ENCODE measurements at places on chromosomes 7 and 10.

- DNase-seq, result no peak
Observed at GRCh38 chr7:50795831-50796230, 13.1 kb upstream of the GRB10 start.

DNA sequence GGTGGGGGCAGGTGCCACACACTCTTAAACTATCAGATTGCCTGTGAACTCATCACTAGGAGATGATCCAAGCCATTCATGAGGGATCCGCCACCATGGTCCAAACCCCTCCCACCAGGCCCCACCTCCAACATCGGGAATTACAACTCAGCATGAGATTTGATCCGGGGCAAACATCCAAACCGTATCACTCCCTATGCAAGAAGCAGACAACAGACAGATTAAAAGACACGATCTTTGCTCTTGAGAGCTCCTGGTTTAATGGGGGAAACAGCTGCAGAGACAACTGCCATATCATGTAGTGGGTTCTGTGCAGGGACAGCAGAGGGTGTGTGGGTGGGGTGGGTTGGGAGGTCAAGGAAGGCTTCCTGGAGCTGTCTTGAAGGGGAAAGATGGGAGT lies 123.6 kb downstream of the EMX2 start:
- no peak for DNase-seq

GRCh38 chr10:21304198-21304597 lies 221.3 kb downstream of the SKIDA1 start:
- DNase-seq, result no peak

- no peak for DNase-seq
Observed at GRCh38 chr7:37912756-37913155, 3.9 kb downstream of the SFRP4 start.

GRCh38 chr10:49235392-49235791 lies 47.2 kb upstream of the TMEM273 start:
- no peak for DNase-seq

DNA sequence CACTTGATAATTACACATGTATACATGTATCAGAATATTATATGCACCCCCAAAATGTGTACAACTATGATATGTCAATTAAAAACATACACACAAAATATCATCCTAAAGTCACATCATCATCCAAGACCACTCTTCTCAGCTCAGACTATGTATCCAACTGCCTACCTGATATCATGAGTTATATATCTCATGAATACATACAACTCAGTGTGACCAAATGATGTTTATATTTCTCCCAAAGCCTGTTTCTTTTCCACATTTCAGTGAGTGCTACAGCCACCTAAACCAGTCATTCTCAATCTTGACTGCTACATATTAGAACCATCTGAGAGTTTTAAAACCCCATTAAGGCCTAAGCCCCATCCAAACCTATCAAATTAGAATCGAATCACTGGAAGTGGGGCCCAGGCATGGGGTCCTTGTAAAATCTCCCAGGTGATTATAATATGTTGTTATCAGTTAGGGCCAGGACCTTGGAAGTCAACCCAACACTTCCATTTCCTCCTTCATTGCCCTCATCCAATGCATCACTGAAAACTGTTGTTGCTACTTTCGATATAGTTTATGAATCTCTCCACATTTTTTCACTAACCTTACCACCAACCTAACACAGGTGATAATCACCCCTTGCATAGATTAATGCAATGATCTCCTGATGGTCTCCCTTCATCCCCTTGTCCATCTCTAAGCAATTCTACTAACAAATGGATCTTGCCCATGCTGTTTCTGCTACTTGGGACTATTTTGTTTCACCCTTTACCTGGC lies 53.8 kb upstream of the ITGB8 start:
- no peak for DNase-seq

DNA sequence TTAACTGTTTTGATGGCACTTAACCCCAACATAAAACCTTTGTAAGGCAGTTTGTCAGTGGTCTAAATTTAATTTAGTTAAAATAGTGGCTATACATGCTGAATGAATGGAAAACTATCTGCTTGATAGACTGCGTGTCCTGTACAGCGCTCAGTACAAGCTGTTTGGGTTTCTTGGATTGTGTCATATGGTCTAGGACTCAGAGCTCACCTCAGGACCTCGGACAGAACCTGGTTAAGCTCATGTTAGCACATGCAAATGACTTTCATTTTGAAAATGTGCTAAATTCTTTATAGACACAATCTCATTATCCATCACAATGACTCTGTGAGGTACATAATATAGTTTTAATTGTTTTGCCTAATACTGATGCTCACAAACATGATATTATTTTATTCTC lies 55.7 kb upstream of the RELN start:
- no peak for DNase-seq

DNA sequence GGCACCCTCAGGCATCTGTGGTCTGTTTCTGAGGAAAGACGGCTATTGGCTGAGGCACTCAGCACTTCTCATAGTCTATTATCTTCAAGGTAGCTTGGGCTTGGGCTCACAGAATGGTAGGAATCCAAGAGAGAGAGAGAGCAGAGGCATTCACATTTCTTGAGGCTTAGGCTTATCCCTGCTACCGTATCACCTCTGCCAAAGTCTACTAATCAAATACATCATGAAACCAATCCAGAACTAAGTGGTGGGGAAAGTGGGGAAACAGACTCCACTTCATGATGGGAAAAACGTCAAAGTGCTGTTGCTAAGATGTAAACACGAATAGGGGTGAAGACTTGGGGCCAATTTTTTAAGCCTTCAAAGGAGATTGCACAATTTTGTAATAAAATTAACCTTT lies 271.1 kb upstream of the SEMA3D start:
- no peak for DNase-seq

DNA sequence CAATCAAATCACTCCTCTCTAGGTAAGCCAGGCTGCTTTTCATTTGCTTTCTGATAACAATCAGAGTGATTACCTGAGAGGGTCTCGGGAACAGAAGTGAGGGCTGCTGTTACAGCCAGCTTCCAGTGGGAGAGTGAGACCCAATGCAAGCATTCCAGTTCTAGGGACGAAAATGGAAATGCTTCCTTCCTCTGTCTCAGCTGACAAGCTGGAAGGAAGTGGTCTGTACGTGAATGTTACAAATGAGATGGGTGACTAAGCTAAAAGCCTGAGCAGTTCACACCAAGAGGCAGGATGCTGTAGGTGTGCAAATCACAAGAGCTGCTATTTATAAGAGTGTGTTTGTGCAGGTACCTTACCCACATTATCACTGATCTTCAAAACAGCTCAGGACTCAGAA lies 772.4 kb downstream of the GRID1 start:
- no peak for DNase-seq

DNA sequence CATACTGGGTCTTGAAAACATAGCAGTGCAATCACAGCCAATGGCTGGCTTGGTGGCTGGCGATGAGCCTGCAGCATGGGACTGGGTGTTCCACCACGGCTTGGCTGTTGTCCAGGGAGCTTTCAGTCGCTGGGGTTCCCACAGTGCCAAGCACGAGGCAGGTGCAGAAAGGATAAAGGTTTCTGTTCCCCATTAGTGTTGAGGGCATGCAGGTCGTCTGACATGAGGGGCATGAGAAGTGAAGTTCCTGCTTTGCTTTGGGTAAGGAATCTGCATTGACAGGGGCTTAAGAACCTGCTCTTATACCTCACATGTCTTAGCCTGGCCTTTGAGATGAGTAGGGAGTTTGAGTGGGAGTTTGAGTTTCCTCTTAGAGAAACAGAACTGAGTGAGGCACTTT lies 9.0 kb upstream of the CFTR start:
- no peak for DNase-seq

GRCh38 chr10:70913191-70913892 lies 25.0 kb upstream of the PCBD1 start:
- no peak for DNase-seq

GRCh38 chr7:50723173-50723572 lies 59.5 kb downstream of the GRB10 start:
- DNase-seq, result no peak

- no peak for DNase-seq
Observed at GRCh38 chr10:21720090-21720489, 186.1 kb downstream of the MLLT10 start.

GRCh38 chr7:12211711-12212485 lies 804 bp downstream of the TMEM106B start:
- no peak for DNase-seq

- no peak for DNase-seq
Observed at GRCh38 chr10:110265573-110266193, 39.0 kb downstream of the SMNDC1 start.

- DNase-seq, result no peak
Observed at GRCh38 chr7:73482746-73483145, 39.3 kb downstream of the BAZ1B start.

GRCh38 chr10:86837663-86838062 lies 81.2 kb downstream of the BMPR1A start:
- DNase-seq, result no peak

DNA sequence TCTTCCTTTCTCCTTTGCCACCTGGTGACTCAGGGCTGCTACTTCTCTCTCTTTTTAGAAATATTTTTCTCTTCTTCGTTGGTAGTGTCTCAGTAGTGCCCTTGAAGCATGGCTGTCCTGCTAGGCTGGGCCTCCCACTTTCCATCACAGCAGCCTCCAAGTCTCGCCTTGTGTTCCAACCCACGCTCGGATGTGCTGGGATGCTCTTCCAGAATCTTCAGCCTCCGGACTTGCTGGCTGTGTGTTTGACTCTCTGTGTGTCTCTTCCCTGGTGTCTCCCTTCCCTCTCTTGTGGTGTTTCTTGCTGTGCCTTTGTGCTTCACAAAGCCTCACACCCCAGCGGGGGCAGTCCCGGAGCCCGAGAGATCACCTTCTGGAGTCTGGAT lies 100.5 kb downstream of the INPP5A start:
- DNase-seq, result no peak

DNA sequence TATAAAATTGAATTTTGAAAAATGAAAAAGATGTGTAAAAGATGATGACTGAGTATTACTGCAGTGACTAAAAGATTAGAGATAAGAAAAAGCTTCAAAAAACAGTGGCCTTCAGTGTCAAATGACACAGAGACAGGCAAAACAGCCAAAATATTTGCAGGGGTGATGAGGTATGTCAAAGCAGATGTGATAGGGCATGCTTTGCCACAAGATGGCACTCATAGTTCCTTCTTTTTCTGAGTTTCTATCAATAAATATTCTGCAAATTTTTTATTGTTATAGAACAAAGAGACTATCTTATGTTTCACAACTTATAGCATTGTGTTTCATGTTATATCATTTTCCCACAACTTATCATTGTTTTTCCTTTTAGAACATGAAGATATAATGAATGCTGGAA lies 344.1 kb upstream of the HPS1 start:
- DNase-seq, result no peak

- no peak for DNase-seq
Observed at GRCh38 chr10:112092519-112092918, 91.0 kb downstream of the GPAM start.
